MCF 10A (cell line): ENCODE measurements at places on chromosomes 2 and 18.
A peak's percentile ranks its signal among the peaks of the same experiment; 100 is the strongest.

DNA sequence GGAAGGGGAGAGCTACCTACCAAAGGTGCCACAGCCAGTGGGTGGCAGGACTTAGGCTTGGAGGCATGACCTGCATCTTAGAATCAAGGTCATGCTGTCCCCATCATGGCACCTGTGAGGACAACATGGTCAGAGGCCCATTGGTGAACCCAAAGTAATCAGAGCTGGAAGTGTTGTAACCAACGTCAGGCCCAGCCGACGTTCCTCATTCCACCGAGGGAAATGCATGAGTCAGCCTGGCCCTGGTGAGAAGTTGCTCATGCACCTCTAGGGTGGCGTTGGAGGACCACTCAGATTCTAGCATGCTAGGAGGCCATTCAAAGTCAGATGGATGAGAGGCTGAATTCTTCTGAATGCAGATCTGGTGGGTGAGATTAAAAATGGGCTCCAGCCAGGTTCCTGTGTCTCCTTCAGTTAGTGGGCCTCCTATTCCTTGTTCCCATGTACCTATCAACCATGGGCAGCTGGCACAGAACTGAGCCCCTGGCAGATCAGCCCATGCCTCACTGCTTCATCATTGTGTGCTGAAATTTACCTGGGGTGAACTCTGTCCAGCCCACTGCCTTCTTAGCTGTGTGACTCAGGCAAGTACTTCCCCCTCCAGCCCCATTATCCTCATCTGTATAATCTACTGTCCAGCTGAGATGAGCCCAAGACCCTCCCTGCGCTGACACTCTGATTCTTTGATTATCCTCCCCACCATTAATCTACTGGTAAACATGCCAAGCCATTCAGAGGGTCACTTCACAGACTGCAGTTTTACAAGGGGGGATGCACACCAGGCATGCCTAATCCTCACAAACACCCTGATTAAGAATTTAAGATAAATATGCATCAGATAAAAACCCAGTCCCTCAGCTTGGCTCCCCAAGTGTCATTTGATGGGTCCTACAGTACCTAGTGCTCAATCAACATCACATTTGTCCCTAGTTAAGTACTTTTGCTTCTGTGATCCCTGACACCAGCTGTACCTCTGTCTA, 14.0 kb downstream of the SLC14A2 start:
- peak; percentile 68 for DNase-seq

GRCh38 chr2:217445723-217446122, 557.1 kb downstream of the TNS1 start:
- DNase-seq, result no peak

GRCh38 chr2:176272870-176273459, 3.7 kb downstream of the MTX2 start:
- no peak for DNase-seq

- no peak for DNase-seq
Observed at GRCh38 chr2:39849982-39850526, 71.0 kb upstream of the THUMPD2 start.

- no peak for DNase-seq
Observed at GRCh38 chr2:111208639-111209038, 87.9 kb downstream of the BCL2L11 start.

GRCh38 chr2:174027956-174028355, 62.8 kb upstream of the SP3 start:
- DNase-seq, result no peak

- DNase-seq, result peak; percentile 44
Observed at GRCh38 chr2:149989447-149990063, 402.0 kb upstream of the MMADHC start.

GRCh38 chr2:36356298-36356989, 866 bp downstream of the CRIM1 start:
- DNase-seq, result peak; percentile 52

DNA sequence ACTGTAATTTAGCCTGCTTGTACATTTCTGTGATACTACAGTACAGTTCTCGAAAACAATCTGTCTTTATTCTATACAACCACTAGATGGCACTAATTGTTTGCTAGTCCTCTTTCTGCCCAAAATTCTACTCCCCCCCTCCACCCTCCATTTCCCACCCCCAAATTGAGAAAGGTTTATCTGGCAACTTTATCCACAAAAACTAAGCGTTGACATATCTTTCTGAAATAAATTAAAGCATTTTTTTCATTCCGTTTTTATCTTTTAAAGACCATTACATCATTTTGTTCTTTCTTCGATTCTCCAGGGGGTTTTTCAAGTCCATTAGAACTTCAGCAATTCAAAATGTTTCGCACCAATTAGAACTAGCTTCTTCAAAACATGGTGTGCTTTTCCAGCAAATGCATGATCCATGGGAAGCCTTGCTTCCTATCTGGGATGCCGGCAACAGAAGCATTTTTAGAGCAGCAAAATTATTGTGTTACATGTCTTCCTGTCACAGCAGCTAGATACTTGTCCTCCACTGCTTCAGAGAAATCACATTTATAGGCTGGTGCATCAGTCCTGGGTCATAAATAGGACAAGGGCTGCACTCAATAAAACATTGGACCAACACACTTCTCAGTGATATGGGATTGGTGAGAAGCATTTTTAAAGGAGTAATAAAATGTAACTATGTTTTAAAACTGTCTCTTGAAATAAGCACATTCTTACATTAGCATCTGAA, 241.3 kb downstream of the PAX3 start:
- DNase-seq, result no peak

DNA sequence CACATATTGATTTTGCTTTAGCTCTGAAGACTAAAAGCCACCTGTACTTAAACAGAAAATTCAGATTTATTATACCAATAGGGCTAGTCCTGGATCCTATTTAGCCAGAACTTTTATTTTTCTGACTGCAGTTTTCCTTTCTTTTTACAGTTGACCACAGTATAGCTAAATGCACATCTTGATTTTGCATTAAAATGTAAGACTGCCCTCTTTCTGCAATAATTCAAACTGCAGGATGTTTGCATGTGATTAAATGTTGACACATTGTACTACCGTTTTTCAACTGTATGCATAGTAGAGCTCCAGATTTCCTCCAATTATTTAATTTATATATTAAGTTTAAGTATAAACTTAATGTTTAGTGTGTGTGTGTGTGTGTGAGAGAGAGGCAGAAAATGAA, 1262.9 kb downstream of the SUCLG1 start:
- DNase-seq, result peak; percentile 58

DNA sequence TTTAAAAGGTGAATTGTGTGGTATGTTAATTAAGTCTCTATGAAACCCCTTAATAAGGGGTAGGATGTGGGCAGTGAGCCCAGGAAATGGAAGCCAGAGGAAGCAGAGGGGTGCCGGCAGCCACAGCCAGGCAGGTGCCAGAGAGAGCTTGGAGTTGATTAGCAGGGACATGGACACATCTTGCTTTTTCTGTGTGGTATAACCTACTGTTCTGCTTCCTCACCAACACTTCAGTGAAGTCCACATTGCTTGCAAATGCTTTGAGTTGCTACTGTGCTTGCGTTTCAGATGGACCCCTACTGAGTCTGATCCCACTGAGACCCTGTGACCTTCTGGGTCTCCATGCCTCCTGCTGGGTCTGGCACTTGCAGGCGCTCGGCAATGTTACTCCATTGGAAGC, 30.3 kb upstream of the ARHGEF4 start:
- no peak for DNase-seq

DNA sequence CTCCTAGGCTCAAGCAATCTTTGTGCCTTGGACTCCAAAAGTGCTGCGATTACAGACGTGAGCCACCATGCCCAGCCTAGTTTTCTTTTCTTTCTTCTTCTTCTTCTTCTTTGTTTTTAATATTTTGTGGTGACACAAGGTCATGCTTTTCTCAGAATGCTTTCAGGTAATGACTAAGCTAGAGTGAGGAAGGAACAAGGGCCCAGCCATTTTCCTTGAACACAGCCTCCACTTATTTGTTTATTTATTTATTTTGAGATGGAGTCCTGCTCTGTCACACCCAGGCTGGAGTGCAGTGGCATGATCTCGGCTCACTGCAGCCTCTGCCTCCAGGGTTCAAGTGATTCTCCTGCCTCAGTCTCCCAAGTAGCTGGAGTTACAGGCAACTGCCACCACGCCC, 74.3 kb upstream of the ST3GAL5 start:
- no peak for DNase-seq

GRCh38 chr2:146764301-146764700, 1080.5 kb upstream of the ACVR2A start:
- no peak for DNase-seq

GRCh38 chr2:225042800-225043167, 516 bp upstream of the DOCK10 start:
- no peak for DNase-seq

DNA sequence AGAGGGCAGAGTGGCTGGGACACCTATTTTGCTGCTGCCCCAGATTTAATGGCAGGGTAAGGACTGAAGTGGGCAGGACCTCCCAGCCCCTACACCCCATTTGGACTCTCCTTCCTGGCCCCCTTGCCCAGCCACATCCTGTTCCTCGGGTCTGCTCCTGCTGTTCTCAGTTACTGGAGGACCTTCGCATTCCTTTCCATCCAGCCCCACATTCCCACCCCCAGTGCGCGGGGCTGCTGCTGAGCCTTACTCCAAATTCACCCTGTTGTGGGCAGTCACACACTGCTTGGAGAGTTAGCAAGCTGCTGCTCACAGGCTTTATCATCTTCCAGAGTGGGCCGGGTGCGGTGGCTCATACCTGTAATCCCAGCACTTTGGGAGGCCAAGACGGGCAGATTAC, 75.2 kb upstream of the SLC14A2 start:
- no peak for DNase-seq

- no peak for DNase-seq
Observed at GRCh38 chr2:173059292-173059691, 16.4 kb upstream of the MAP3K20 start.

GRCh38 chr18:44826418-44827259, 146.0 kb downstream of the SETBP1 start:
- peak; percentile 84 for DNase-seq

DNA sequence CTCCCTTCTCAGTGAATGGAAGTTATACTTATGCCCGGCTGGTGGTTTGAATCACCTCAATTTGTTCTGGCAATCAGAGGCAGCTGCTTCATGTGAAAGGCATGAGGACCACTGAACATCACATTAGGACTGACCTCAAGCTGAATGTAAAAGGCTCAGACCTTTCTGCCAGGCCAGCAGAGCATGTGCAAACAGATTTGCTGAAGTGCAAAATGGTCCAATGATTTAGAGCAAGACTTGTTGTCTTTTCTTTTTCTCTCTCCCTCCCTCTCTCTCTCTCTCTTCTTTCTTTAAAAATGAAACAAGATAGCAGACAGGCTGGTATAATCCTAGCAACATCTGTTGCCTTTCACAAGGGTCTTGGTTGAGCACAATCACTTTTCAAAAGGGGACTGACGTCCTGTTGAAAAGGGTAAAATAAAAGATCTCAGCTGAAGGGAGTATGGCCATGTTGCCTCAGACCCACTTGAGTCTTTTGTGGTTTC, 13.3 kb upstream of the CDH7 start:
- DNase-seq, result no peak

DNA sequence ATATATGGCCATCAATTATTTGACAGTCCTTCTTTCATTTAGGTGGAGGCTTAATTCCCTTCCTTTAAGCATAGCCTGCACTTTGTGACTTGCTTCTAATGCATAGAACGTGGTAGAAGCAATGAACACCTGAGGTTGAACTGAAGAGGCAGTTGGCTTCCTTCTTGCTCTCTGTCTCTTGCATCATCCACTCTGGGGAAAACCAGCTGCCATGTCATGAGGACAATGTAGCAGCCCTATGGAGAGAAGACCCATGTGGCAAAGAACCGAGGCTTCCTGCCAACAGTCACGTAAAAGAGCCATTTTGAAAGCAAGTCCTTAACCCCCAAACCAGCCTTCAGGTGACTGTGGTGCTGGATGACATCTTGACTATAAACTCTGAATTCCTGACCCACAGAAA, 46.8 kb downstream of the ATOH8 start:
- no peak for DNase-seq

- DNase-seq, result no peak
Observed at GRCh38 chr18:34544930-34545329, 165.2 kb upstream of the DTNA start.

GRCh38 chr18:65725251-65726050, 25.4 kb upstream of the CDH7 start:
- DNase-seq, result peak; percentile 61

DNA sequence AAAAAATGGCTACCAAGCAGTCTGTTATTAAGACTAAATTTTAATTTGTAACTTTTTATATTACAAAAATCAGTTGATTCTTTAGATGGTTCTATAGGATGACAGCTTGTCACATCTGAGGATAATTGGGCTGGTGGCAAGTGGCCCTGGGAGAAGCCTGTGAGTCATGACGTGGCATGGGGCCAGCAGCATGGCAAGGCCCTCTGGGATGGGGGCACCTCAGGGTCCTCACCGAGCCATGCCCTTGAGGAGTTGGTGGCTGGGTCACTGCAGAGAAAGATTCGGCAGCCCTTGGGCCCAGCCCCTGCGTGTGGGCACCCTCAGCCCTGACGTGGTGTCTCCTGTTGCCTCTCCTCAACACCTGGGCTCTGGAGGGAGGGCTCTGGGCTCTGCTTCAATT, 49.7 kb downstream of the STK25 start:
- no peak for DNase-seq

- DNase-seq, result no peak
Observed at GRCh38 chr2:64862623-64863022, 126.6 kb upstream of the SLC1A4 start.

DNA sequence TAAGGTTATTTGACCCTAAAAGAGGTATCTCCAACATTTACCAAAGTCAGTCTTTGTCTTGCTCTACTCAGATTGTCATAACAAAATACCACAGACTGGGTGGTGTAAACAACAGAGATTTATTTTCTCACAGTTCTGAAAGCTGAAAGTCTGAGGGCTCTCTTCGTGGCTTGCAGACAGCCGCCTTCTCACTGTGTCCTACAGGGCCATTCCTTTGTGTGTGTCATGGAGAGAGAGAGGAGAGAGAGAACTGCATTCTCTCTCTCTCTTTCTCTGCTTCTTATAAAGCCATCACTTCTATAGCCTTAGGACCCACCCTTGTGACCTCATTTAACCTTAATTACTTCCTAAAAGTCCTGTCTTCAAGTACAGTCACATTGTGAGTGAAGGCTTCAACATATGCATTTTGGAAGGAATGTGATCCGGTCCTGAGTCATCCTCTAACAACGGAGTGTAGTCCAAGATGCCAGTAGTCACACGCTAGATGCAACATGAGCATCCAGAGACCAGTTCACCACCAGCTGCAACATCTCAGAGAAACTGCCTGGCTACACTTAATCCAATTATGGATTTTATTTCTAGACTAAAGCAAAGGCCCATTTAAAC, 130.2 kb downstream of the CD226 start:
- DNase-seq, result peak; percentile 46

DNA sequence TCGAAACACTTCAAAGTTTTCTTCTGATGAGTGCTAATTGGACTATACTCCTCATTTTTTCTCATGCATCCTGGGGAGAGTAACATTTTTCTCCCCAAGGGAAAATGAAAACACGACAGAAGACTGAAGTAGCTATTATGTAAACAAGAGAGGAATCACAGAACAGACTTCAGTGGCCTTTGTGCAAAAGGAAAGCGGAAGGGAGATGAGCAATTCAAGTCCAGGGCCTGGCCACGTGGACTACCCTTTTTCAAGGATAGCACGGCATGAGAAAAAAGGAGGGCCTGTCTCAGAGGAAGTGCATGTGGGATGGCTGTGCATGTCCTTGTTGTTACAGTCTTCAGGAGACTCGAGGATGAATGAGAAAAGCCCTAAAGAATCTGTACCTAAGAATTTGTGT, 43.8 kb upstream of the KCNE4 start:
- no peak for DNase-seq

- peak; percentile 30 for DNase-seq
Observed at GRCh38 chr2:189555232-189555631, 25.4 kb downstream of the SLC40A1 start.
